ENCODE measurements at places on chromosomes 16 and 17.

GRCh38 chr16:64736857-64737256 is 385.0 kb downstream of the CDH11 start:
- H3K4me1 ChIP-seq, result no peaks in the 10 kb centered on the region
- no peaks in the 10 kb centered on the region for H3K36me3 ChIP-seq
- no peak for DNase-seq
- H3K27ac ChIP-seq, result no peak overlapping the region
- no peaks in the 10 kb centered on the region for H3K27me3 ChIP-seq

DNA sequence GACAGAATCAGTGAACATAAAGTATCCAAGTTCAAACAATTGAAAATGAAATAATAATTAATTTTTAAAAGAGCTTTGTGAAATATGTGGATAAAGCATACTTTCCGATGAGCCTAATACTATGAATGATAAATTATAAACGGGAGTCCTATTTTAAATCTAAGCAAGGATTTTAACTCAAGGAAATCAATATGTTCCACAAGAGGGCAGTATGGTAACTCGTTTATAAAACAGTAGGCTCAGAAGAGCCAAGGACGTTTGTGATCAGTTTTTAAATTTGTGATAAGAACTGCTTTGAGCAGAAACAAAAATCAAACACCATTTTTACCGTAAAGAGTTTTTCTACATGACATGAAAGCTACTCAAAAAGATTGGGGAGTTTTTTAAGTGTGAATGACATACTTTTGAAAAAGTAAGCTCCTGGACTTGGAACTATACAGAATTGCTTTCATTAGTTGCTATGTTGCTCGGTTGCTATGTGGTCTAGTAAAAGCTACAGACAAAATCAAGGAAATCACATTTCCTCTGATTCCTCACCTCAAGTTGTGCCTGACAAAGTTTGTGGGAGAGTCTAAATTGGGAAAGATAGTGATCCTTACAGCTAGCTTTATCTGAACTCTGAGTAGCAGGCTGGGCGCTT is 11.8 kb upstream of the TEKT1 start:
- H3K36me3 ChIP-seq, result no peaks in the 10 kb centered on the region
- H3K4me1 ChIP-seq, result peaks cover 6% of the 10 kb centered on the region
- H3K27me3 ChIP-seq, result peaks cover 48% of the 10 kb centered on the region
- DNase-seq, result no peak
- H3K4me3 ChIP-seq, result no peak overlapping the region

GRCh38 chr16:55515111-55515510 is 6.2 kb downstream of the LPCAT2 start:
- no peaks in the 10 kb centered on the region for H3K4me1 ChIP-seq
- no peak overlapping the region for H3K27ac ChIP-seq
- DNase-seq, result no peak
- no peaks in the 10 kb centered on the region for H3K36me3 ChIP-seq
- H3K27me3 ChIP-seq, result peaks cover 35% of the 10 kb centered on the region
- no peak overlapping the region for H3K4me3 ChIP-seq

- no peak overlapping the region for H3K4me3 ChIP-seq
These were observed 3.7 kb upstream of the ERN1 start for GRCh38 chr17:64133546-64134215.

DNA sequence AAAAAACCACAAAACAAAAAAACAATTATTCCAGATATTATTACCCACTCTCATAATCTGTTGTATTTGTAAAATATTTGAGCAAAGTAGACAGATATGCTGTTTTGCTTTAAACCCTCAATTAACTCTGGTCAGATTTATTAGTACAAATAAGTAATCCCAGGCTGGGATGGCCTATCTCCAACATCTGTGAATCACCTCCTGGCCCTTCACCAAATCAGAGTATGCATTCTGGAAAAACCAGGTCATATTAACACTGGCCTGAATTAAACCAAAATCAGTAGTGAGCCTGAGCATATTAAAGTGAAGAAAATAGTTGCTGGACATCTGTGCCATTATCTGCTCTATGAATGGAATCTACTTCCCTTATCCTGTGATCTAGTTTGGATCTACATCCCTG is 41.0 kb downstream of the STAT3 start:
- H3K27me3 ChIP-seq, result no peaks in the 10 kb centered on the region
- no peak for DNase-seq
- H3K27ac ChIP-seq, result peak overlapping the region; percentile 78
- no peak overlapping the region for H3K4me3 ChIP-seq

DNA sequence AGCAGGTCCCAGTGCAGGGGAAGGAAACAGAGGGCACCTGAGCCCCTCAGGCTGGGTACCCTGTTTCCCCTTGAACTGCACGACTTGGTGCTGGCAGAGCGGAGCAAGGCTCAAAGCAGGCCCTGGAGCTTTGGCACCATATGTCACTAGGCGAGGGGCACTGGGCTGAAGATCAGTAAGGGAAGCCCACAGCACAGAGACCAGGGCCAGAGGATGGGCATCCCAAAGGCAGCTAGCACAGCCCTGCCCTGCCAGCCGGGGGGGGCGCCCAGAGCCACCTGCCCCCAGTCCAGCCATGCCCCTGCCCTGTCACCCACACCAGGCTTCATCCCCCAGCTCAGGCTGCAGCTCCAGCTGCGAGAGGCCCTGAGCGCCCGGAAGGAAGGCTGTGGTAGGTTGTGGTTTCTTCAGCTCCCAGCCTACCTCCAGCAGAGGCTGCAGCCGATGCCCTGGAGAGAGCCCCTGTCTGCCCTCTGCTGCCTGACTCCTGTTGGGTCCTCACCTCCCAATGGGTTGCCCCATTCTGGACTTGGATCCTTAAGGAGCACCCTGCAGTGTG is 10.9 kb downstream of the NHERF1 start:
- no peaks in the 10 kb centered on the region for H3K27me3 ChIP-seq
- peak overlapping the region; percentile 39 for H3K4me3 ChIP-seq
- H3K27ac ChIP-seq, result peak overlapping the region; percentile 89
- peaks cover 52% of the 10 kb centered on the region for H3K36me3 ChIP-seq

GRCh38 chr16:82149536-82149935 is 20.5 kb downstream of the MPHOSPH6 start:
- no peaks in the 10 kb centered on the region for H3K27me3 ChIP-seq
- no peak for DNase-seq
- peaks cover 7% of the 10 kb centered on the region for H3K4me1 ChIP-seq
- H3K36me3 ChIP-seq, result peaks cover 89% of the 10 kb centered on the region

DNA sequence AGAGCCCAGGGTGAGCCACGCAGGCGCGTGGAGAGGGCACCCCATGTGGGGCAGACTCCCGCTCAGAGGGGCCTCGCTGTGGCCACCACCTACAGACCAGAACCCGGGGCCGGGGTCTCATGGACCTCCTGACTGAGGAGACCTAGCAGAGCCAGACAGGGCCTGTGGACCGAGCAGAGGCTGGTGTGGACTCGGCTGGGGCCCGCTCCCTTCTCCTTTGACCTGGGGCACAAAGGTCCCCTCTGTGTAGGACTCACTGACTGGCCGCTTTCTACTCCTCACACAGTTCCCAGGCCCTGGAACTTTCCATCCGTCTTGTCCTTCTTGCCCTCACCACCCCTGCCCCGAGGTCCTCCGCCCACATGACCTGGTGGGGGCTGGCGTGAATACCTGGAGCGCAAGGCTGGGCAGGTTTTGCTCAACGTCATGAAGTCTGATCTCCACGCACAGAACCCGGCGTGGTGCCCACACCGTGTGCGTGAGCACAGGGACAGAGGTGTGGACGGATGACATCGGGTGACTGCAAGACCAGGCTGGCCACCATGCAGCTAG is 44.7 kb upstream of the ACSF3 start:
- H3K27me3 ChIP-seq, result peaks cover 2% of the 10 kb centered on the region
- no peak overlapping the region for H3K27ac ChIP-seq
- no peaks in the 10 kb centered on the region for H3K36me3 ChIP-seq
- no peak for DNase-seq

DNA sequence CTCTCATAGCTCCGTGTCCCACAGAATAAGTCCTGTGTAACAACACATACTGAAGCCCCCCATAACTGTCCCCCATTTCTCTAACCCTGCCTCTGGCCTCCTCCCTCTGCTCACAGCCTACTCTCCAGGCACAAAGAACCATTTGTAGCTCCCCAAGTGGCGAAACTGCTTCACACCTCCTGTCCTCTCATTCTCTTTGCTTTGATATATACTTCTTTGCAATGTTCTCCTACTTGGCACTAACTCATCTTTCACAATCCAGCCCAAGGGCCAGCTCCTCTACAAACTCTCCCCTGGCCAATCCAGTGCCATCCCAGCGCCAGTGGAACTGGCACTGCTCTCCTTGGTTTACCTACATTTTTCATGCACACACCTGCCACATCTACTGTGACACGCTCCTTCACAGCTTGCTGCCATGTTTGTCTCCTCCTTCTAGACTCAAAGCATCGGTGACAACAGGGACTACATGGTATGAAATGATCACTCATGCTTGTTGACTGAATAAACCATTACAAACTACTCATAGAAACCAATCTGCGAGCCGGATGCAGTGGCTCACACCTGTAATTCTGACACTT is 12.8 kb downstream of the CYTH1 start:
- peak; percentile 40 for DNase-seq
- H3K4me1 ChIP-seq, result peaks cover 39% of the 10 kb centered on the region
- no peak overlapping the region for H3K4me3 ChIP-seq
- H3K36me3 ChIP-seq, result peaks cover 32% of the 10 kb centered on the region
- no peaks in the 10 kb centered on the region for H3K27me3 ChIP-seq

DNA sequence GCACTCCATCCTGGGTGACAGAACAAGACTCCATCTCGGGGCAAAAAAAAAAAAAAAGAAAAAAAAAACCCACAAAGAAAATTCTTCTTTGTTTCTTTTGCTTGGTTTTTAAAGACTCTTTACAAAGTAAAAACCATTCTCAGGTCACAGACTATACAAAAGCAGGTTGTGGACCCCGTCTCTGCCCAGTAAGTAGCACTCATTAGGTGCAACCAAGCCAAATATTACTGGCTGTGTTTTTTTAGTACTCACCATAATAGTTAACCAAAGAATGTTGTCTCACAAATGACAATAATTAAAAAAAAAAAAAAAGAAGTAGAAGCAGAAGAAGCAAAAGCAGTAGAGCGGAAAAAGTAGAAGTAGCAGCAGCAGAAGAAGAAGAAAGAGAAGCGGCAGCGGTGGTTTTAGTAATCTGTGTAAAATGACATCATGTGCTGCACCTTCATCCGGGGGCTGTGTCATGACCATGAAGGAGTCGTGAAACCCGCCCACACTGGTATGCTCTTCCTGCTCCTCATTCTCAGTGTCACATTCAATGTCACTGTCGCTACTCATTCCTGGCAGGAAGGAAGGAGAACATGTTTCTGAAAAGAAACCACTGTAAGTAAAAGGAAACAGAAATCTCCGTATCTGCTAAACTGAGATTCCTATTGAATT is 105.4 kb downstream of the TRIM37 start:
- H3K4me1 ChIP-seq, result peaks cover 43% of the 10 kb centered on the region
- H3K4me3 ChIP-seq, result peak overlapping the region; percentile 75
- H3K27ac ChIP-seq, result peak overlapping the region; percentile 96
- no peaks in the 10 kb centered on the region for H3K27me3 ChIP-seq
- DNase-seq, result peak; percentile 67

DNA sequence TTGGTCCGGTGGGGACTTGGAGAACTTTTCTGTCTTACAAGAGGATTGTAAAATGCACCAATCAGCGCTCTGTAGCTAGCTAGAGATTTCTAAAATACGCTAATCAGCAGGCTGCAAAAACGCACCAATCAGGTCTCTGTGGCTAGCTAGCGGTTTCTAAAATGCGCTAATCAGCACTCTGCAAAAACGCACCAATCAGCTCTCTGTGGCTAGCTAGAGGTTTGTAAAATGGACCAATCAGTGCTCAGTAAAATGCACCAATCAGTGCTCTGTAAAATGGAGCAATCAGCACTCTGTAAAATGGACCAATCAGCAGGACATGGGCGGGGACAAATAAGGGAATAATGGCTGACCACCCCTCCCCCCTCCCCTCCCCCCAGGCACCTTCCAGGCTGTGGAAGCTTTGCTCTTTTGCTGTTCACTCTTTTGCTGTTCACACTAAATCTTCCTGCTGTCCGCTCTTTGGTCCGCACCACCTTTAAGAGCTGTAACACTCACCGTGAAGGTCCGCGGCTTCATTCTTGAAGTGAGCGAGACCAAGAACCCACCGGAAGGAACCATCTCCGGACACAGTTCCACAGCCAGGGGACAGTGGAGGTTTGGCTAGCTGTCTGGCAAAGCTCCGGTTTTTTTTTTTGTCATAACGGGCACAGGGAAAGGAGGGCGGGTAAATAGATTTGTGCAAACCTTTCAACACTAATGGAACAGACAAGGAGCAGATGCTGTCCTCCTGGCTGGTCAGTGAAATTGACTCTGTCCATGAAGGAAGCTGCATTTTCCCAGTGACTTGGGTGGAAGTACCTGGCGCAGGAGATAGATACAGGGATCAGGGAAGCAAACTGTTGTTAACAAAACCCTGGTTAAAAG is 8.3 kb downstream of the PITPNC1 start:
- peak overlapping the region; percentile 80 for H3K27ac ChIP-seq
- H3K4me1 ChIP-seq, result peaks cover 74% of the 10 kb centered on the region
- peaks cover 26% of the 10 kb centered on the region for H3K36me3 ChIP-seq
- DNase-seq, result no peak
- H3K4me3 ChIP-seq, result no peak overlapping the region
- no peaks in the 10 kb centered on the region for H3K27me3 ChIP-seq

- peaks cover 15% of the 10 kb centered on the region for H3K36me3 ChIP-seq
- H3K27me3 ChIP-seq, result no peaks in the 10 kb centered on the region
- H3K27ac ChIP-seq, result no peak overlapping the region
- DNase-seq, result no peak
- H3K4me3 ChIP-seq, result no peak overlapping the region
These were observed 86.8 kb downstream of the CMIP start for GRCh38 chr16:81531419-81531821.

GRCh38 chr16:87457061-87457611 is 35.7 kb downstream of the ZCCHC14 start:
- peaks cover 43% of the 10 kb centered on the region for H3K4me1 ChIP-seq
- H3K27me3 ChIP-seq, result no peaks in the 10 kb centered on the region
- H3K4me3 ChIP-seq, result peak overlapping the region; percentile 30
- H3K27ac ChIP-seq, result peak overlapping the region; percentile 91

GRCh38 chr16:1890024-1890707 is 18.2 kb upstream of the MEIOB start:
- no peaks in the 10 kb centered on the region for H3K36me3 ChIP-seq
- H3K27me3 ChIP-seq, result peaks cover 17% of the 10 kb centered on the region
- DNase-seq, result no peak

GRCh38 chr16:50273382-50273690 is 7.0 kb downstream of the ADCY7 start:
- DNase-seq, result no peak
- no peaks in the 10 kb centered on the region for H3K27me3 ChIP-seq
- peak overlapping the region; percentile 98 for H3K27ac ChIP-seq
- H3K4me3 ChIP-seq, result peak overlapping the region; percentile 89

GRCh38 chr17:34154961-34155730 is 99.9 kb upstream of the CCL2 start:
- H3K27ac ChIP-seq, result no peak overlapping the region
- DNase-seq, result no peak
- H3K36me3 ChIP-seq, result no peaks in the 10 kb centered on the region
- no peak overlapping the region for H3K4me3 ChIP-seq

DNA sequence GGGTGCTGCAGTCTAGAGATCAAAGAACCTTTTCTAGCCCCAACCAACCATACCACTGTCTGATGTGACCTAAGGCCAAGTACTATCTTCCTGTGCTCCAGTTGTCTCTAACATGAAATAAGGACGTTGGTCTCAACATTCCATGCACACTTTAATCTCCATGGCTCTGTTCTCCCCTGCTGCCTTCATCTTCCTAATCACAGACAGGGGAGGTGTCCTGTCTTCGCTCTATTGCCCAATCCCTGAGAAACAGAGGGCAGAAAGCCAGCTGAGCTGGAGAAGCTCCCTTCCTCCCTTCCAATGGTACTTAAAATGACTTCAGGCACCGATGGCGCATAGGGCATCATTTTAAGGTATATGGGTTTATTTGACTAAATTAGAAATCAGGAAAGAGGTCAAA is 148.9 kb upstream of the GNAO1 start:
- H3K36me3 ChIP-seq, result no peaks in the 10 kb centered on the region
- no peak for DNase-seq
- no peaks in the 10 kb centered on the region for H3K4me1 ChIP-seq
- H3K27me3 ChIP-seq, result peaks cover 56% of the 10 kb centered on the region
- no peak overlapping the region for H3K4me3 ChIP-seq
- H3K27ac ChIP-seq, result no peak overlapping the region

Measured in activated T-cell treated with anti-CD3 and anti-CD28 coated beads, Interleukin-2, amount 50 U/mL, for 24 hours (primary cell).